ENCODE measurements at places on chromosomes 4 and X.
A peak's percentile ranks its signal among the peaks of the same experiment; 100 is the strongest.

- no peak for DNase-seq
These were observed 148.4 kb upstream of the SFRP2 start for GRCh38 chr4:153937289-153937688.

GRCh38 chrX:40504801-40505605 is 75.8 kb upstream of the ATP6AP2 start:
- DNase-seq: peak; percentile 92

DNA sequence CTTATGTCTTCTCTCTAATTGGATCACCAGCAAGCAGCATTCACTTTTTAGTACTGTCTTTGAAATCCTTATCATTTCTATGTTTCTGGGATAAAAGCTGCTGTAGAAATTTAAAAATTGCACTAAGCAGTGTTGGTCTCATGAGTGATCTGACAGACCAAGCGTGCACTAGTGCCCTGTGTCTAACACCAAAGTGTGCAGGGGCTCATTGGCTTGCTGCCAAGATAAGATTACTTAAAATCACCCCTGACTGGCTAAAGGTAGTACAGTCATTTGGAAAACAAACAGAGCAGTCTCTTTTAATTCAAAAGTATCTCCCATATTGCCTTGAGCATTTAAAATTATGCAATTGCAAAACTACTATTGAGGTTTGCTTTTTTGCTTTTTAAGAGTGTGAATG is 304.6 kb downstream of the ARAP2 start:
- DNase-seq: no peak

- DNase-seq: no peak
These were observed 25.8 kb upstream of the RNF150 start for GRCh38 chr4:141159027-141159426.

GRCh38 chr4:87939978-87940690 is 35.4 kb upstream of the SPP1 start:
- no peak for DNase-seq

- DNase-seq: no peak
These were observed 249.1 kb upstream of the INTU start for GRCh38 chr4:127383666-127384065.

Measured in iris pigment epithelial cell (primary cell).